Effector memory CD4-positive, alpha-beta T cell (primary cell): ENCODE measurements at places on chromosomes 4 and X.

GRCh38 chr4:181478656-181479055, 764.5 kb upstream of the TENM3 start:
- no peaks in the 10 kb centered on the region for H3K27me3 ChIP-seq
- DNase-seq = no peak
- no peak overlapping the region for H3K4me3 ChIP-seq
- H3K36me3 ChIP-seq = no peaks in the 10 kb centered on the region

GRCh38 chrX:153554519-153555167, 37.2 kb downstream of the ATP2B3 start:
- H3K4me1 ChIP-seq = no peaks in the 10 kb centered on the region
- no peak overlapping the region for H3K4me3 ChIP-seq
- DNase-seq = peak; percentile 1
- no peaks in the 10 kb centered on the region for H3K27me3 ChIP-seq
- H3K27ac ChIP-seq = no peak overlapping the region

DNA sequence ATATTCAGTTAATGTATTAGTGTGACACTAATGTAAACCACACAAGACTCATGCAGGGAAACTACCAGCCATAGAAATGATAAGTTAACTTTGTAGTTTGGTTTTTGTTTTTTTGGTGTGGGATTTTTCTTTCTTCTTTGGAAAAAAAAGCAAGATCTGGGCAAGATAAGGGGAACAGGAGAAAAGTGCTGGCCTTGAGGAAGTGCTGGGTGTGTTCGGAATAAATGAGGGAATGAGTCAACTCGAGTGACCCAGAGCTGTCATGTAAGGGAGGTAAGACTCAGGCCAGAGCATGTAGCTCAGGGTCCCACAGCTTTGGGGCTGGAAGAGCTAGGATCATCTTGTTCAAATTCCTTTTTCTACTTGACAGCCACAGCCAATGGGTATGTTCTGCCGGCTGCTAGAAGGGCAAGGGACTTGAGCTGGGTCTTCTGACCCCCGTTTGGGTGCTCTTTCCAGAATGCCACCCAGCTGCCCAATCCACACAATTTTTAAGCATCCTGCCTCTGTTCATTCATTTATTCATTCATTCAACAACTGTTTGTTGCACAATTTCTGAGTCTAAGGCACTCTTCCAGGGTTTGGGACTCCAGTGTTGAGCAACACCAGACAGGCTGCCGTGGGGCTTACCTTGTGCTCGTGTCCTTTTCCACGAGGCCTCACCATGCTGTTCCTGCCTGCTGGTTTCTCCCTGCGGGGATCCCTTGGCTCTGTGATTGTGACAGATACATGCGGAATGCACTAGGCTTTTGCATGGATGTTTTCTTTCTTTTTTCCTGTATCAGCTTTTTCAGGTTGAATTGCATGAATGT, 54.5 kb downstream of the CLDN34 start:
- DNase-seq = no peak
- no peaks in the 10 kb centered on the region for H3K4me1 ChIP-seq
- H3K27me3 ChIP-seq = no peaks in the 10 kb centered on the region
- H3K36me3 ChIP-seq = no peaks in the 10 kb centered on the region

- H3K4me1 ChIP-seq = no peaks in the 10 kb centered on the region
- no peaks in the 10 kb centered on the region for H3K36me3 ChIP-seq
- DNase-seq = no peak
- no peaks in the 10 kb centered on the region for H3K27me3 ChIP-seq
Observed at GRCh38 chr4:101695176-101695575, 95.4 kb upstream of the BANK1 start.

DNA sequence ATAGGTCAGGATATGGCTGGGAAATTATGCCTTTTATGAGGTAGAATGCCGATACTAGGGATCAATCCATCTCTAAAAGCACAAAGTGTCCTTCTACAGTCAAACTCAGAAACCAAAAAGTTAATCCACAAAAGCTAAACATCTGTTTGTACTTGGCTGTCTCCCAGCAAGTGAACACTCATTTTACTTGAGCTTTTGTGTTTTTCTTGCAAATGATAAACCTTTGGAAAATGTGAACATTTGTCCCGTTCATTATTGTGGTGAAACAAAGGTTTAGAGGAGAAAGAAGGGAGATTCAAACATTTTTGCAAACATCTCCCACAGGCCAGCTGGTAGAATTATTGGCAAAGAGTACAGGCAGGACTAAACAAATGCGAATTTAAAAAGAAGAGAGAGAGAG, 300.6 kb upstream of the SPANXN1 start:
- no peaks in the 10 kb centered on the region for H3K27me3 ChIP-seq
- no peak overlapping the region for H3K27ac ChIP-seq
- H3K36me3 ChIP-seq = no peaks in the 10 kb centered on the region
- no peaks in the 10 kb centered on the region for H3K4me1 ChIP-seq
- DNase-seq = no peak
- no peak overlapping the region for H3K4me3 ChIP-seq

DNA sequence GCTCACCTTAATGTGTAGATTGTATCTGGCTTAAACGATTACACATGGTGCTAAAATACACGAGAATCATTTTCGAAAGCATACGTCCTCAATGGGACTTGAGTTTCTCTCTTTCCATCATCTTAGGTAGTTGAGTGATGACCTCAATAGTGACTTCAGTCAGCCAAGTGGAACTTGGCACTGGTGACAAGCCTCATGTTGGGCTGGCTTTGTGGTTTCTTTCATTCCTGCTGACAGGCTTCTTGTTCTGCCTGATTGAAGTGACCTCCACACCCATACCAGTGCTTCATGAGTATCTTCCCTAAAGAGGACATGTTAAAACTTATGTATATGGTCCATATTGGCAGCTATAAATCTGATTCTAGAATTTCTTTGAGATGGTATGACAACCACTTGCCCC, 159.1 kb upstream of the WDR1 start:
- H3K36me3 ChIP-seq = no peaks in the 10 kb centered on the region
- H3K4me3 ChIP-seq = no peak overlapping the region
- no peaks in the 10 kb centered on the region for H3K4me1 ChIP-seq
- H3K27me3 ChIP-seq = no peaks in the 10 kb centered on the region

DNA sequence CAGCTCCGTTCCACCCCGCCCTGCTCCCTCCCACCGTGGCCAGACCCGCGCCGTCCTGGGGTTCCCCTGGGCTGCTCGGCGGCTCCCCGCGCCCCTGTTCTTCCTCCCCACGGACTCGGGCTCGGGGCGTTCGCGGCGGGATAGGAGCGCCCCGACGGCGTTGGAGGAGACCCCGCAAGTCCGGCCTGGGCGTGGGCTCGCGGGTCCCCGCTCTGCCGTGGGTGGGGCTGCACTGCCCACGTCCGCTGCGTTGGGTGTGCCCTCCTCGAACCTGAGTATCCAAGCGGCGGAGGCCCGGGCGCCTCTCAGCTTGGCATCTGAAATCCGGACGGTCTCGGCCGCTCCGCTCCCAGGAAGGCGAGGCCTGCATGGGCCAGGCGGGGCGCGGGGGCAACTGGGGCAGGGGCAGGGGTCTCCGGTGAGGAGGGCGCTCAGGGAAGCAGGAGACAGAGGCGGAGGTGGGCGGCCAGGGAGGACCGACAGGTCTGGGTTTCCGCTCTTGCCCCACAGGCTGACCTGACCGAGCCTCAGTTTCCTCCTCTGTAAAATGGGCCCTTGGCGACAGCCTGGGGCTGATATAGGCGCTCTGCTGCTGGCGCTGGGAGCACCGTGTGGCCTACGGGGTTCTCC, 12.0 kb upstream of the NAT8L start:
- H3K27me3 ChIP-seq = peaks cover 5% of the 10 kb centered on the region
- H3K36me3 ChIP-seq = no peaks in the 10 kb centered on the region
- no peak overlapping the region for H3K27ac ChIP-seq
- H3K4me3 ChIP-seq = no peak overlapping the region

DNA sequence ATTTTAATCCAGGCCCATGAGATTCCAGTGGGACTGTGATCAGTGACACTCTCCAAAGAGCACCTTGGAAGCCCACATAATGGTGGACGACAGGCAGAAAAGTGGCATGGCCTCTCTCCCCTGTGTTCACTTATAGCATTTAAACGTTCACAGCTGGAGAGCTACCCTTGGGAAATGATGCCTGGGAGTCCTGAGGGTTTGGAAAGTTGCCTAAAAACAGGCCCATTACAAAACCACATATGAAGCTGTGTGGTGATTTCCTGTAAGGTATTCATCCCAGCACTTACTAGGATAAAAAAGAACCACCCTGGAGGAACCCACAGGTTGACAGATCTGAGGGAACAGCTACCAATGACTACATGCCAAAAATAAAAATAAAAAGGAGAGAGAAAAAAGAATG, 193.2 kb downstream of the RASL11B start:
- H3K36me3 ChIP-seq = no peaks in the 10 kb centered on the region
- H3K4me3 ChIP-seq = no peak overlapping the region
- no peak overlapping the region for H3K27ac ChIP-seq
- no peak for DNase-seq

DNA sequence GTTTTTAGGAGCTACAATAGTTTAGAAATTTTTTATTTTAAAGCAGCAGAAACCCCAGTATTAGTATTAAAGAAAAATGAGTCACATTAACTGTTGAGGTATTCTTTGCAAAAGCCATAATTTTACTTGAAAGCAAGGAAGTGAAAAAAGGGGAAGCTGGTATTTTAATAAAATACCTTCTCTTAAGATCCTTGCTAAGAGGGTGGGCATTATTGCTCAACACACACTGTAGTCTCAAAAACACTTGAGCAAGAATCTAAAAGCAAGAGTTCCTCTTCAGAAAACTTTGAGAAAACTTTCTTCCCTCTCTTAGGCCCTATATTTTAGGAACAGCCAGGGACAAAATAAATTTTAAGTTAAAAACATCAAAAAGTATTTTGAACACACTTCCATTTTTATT, 259.4 kb upstream of the DIAPH2 start:
- no peaks in the 10 kb centered on the region for H3K4me1 ChIP-seq
- H3K27ac ChIP-seq = no peak overlapping the region
- no peaks in the 10 kb centered on the region for H3K27me3 ChIP-seq
- H3K36me3 ChIP-seq = no peaks in the 10 kb centered on the region
- H3K4me3 ChIP-seq = no peak overlapping the region
- DNase-seq = no peak

- H3K36me3 ChIP-seq = no peaks in the 10 kb centered on the region
- no peak overlapping the region for H3K4me3 ChIP-seq
- H3K4me1 ChIP-seq = no peaks in the 10 kb centered on the region
Observed at GRCh38 chrX:30373951-30374350, 64.8 kb upstream of the NR0B1 start.

GRCh38 chr4:61877893-61878292, 677.8 kb downstream of the ADGRL3 start:
- no peak overlapping the region for H3K27ac ChIP-seq
- no peak overlapping the region for H3K4me3 ChIP-seq
- no peaks in the 10 kb centered on the region for H3K36me3 ChIP-seq
- no peak for DNase-seq
- H3K4me1 ChIP-seq = no peaks in the 10 kb centered on the region

DNA sequence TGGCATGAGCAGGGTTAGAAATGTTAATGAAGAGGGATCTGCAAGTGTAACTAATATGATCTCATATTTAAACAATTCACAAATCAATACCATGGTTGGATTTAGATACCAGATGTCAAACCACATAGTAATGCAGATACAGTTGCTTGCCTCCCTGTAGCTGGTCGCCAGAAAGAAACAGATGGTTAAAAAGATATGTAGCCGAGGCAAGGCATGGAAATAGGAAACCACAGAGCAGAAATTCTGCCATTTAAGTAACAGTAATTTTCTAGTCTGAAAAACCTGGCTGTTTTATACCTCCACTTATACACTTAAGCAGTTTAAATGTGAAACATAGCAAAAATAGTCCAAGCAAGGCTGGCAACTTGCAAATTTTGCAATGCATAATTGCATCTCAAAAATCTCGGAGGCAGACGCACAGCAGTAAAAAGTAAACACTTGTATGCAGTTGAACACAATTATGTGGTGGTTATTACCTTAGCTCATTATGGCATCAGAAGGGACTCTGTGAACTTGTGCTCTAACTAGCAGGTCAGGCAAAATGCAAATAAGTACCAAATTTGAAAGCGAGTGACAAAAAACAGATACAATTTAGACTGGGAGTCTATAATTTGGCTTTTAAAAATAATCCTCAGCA, 126.8 kb downstream of the NAA11 start:
- no peak overlapping the region for H3K4me3 ChIP-seq
- H3K36me3 ChIP-seq = no peaks in the 10 kb centered on the region
- H3K27ac ChIP-seq = no peak overlapping the region
- H3K27me3 ChIP-seq = no peaks in the 10 kb centered on the region
- DNase-seq = no peak

DNA sequence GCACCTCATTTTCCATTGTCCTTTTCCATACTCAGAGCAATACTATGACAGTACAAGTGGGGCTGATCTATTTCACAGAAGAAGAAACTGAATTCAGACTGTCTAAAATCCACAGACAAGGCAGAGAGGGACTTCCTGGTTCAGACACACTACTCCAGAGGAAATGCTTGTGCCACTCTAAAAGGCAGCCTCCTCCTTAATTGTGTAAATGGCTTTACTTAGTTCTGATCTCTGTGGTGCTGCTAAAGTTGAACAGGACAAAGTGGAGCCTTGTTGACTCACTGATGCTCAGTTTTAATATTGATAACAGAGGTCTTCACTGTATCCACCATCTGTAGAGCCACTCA, 122.4 kb downstream of the KIT start:
- H3K4me3 ChIP-seq = no peak overlapping the region
- no peaks in the 10 kb centered on the region for H3K4me1 ChIP-seq
- DNase-seq = no peak
- no peak overlapping the region for H3K27ac ChIP-seq

GRCh38 chr4:81625422-81626417, 154.0 kb upstream of the RASGEF1B start:
- H3K27ac ChIP-seq = no peak overlapping the region
- no peaks in the 10 kb centered on the region for H3K36me3 ChIP-seq
- no peaks in the 10 kb centered on the region for H3K27me3 ChIP-seq
- no peak for DNase-seq
- H3K4me1 ChIP-seq = no peaks in the 10 kb centered on the region

GRCh38 chrX:93585661-93586060, 87.7 kb downstream of the NAP1L3 start:
- H3K4me3 ChIP-seq = no peak overlapping the region
- no peaks in the 10 kb centered on the region for H3K4me1 ChIP-seq
- H3K27me3 ChIP-seq = no peaks in the 10 kb centered on the region
- no peak overlapping the region for H3K27ac ChIP-seq
- no peak for DNase-seq
- H3K36me3 ChIP-seq = no peaks in the 10 kb centered on the region

- no peak overlapping the region for H3K4me3 ChIP-seq
- H3K27ac ChIP-seq = no peak overlapping the region
Observed at GRCh38 chrX:110228453-110228852, 89.4 kb downstream of the AMMECR1 start.
